ENCODE measurements at places on chromosomes 7 and 10. TPM values are rescaled to one million over a fixed set of nuclear protein-coding genes. Genes with fewer than 3 reads are reported as not detected.

The IRF5 gene
- total RNA-seq, result 135 TPM

- H3K27me3 ChIP-seq, result no peaks in the 10 kb centered on the region
- H3K36me3 ChIP-seq, result peaks cover 2% of the 10 kb centered on the region
- peaks cover 58% of the 10 kb centered on the region for H3K4me1 ChIP-seq
- no peak overlapping the region for H3K4me3 ChIP-seq
- DNase-seq, result no peak
- H3K27ac ChIP-seq, result peak overlapping the region; percentile 73
Observed at GRCh38 chr7:50358041-50358705, 53.7 kb downstream of the IKZF1 start.

DNA sequence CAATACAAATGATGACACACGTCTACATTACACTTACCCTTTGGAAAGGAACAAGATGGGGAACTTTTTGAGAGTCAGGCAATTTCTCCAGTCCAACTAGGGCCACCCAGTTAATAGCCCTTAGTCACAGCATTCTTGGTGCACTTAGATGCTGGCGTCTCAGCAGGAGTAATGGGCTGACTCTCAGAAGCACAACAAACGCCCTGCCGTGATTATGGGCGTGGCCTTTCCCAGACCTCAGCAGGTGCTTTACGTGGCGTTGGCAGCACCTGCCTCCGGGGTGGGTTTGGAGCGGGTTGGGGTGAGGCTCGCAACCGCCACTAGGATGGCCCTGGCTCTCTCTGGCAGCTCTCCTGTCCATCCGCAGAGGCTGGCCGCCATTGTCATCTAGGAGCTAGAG lies 147.6 kb upstream of the SHH start:
- no peak overlapping the region for H3K4me3 ChIP-seq
- no peaks in the 10 kb centered on the region for H3K4me1 ChIP-seq
- no peak for DNase-seq
- no peaks in the 10 kb centered on the region for H3K36me3 ChIP-seq

DNA sequence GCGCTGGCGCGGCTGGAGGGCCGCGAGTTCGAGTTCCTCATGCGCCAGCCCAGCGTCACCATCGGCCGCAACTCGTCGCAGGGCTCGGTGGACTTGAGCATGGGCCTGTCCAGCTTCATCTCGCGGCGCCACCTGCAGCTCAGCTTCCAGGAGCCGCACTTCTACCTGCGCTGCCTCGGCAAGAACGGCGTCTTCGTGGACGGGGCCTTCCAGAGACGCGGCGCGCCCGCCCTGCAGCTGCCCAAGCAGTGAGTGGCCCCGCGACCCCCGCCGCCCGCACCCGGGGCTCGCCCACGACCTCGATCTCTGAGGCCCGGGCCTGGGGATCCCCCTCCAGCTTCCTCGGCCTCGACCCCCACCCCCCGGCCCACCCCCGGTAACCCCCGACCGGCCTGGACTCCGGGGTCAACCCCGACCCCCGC lies 537 bp downstream of the FOXK1 start:
- peak overlapping the region; percentile 95 for H3K27ac ChIP-seq
- peaks cover 12% of the 10 kb centered on the region for H3K4me1 ChIP-seq
- DNase-seq, result peak; percentile 64
- H3K4me3 ChIP-seq, result no peak overlapping the region
- H3K36me3 ChIP-seq, result no peaks in the 10 kb centered on the region
- H3K27me3 ChIP-seq, result peaks cover 2% of the 10 kb centered on the region

The FAM25A gene
- total RNA-seq, result not detected

DNA sequence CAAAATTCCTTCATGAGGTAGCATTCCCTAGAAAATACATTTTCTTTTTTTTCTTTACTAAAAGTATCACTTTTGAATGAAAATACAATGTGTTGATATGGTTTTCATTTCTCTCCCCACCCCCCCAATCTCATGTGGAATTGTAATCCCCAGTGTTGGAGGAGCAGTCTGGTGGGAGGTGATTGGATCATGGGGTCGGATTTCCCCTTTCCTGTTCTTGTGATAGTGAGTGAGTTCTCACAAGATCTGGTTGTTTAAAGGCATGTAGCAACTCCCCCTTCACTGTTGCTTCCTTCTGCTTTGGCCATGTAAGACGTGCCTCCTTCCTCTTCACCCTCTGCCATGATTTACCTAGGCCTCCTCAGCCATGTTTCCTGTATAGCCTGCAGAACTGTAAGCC lies 790.3 kb upstream of the KCND2 start:
- H3K27me3 ChIP-seq, result no peaks in the 10 kb centered on the region
- no peaks in the 10 kb centered on the region for H3K36me3 ChIP-seq
- H3K4me3 ChIP-seq, result no peak overlapping the region
- DNase-seq, result no peak
- H3K4me1 ChIP-seq, result no peaks in the 10 kb centered on the region
